ENCODE measurements at places on chromosomes 6 and 20. TPM values are rescaled to one million over a fixed set of nuclear protein-coding genes. Genes with fewer than 3 reads are reported as not detected.

LY6G5C gene
- 1.1 TPM for total RNA-seq

CCM2L gene
- 2.3 TPM for total RNA-seq

EPHA7 gene
- 94.1 TPM for total RNA-seq

BANF2 gene
- total RNA-seq: not detected

GRCh38 chr6:131966443-131966842, 15.3 kb upstream of the CCN2 start:
- no peak for DNase-seq

- no peak for DNase-seq
Observed at GRCh38 chr6:158018851-158019361, 37.2 kb downstream of the SYNJ2 start.

DNA sequence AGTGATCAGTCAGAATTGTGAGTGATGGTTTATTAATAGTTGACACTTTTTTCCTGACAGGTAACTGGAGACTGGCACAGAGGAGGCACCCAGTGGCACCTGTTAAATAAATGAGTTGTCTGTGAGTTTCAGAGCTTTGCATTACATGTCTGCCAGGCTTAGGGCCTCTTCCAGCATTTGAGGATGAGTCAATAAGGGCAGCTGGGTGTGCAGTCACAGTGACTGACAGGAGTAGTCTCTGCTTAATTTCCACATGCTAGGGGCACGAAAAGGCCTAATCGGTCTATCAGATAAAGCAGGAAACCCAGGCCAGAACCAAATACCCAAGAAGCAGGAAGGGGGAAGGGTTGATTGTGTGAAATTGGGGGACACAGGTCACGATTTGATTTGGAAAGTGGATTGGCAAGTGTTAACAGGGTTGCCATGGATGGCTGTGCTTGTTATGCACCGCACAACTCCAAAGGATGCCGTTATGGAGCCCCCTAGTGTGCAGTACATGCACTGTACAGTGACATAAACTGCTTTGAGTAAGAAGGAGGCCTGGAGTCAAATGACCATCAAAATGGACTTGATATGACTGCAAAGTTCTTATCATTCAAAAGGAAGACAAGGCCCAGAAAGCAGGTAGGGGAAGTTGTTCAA, 111.9 kb upstream of the GGTLC1 start:
- no peak for DNase-seq

- DNase-seq: no peak
Observed at GRCh38 chr6:125668071-125668470, 81.4 kb upstream of the HEY2 start.
